ENCODE measurements at places on chromosomes 3 and 15.

DNA sequence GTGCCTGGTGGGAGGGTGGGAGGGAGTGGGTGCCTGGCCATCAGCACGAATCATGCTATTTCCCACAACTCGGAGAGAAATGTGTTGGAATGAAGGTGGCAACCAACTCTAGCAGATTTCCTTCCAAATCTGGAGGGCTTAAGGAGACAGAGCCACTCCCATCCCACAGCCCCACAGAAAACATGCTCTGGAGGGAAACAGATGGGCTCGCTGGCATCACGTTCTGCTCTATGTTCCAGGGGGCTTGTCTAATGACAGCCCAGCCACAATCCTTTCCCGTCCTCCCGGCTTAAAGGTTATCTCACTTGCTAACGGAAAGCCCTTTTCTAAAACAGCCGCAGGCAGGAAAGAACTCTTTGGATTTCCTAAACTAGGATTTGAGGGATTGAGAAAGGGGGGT, 65.3 kb downstream of the ADAMTS17 start:
- DNase-seq, result no peak

GRCh38 chr3:48532271-48532976, 24.2 kb downstream of the PFKFB4 start:
- DNase-seq, result no peak

DNA sequence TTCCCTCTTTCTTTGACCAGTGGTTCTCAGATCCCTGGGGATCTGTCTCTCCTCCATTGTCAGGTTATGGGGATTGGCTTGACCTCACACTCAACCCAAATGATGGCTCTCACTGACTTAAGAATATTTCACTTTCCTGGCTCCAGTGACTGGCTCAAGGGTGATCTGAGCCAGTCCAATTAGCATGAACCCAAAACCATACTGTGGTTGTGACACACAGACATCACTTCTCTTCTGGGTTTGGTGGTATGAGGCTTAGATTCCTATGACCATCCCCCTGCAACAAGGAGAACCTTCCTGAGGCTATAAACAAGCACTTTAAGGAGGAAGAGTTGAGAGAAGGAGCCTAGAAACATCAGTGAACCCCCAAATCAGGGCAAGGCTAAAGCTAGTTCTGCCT, 85.8 kb downstream of the KCNAB1 start:
- no peak for DNase-seq

DNA sequence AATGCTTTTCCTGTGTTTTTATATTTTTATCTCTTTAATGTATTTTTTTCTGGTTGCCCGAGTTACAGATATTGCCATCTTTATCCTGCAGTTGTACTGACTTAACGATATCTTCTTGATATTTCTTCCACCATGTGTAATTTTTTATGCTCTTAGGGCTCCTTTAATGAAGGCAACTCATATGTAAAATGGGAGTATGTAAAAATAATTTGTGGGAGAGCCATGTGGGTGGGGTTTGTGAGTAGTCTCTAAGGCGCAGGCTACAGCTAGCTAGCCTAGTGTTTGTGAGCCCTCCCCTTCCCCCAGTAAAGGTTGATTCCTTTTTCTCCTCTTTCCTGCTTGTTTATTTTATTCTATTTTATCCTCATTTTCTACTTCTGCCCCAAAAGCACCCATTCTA, 38.1 kb downstream of the UBE2E1 start:
- no peak for DNase-seq

- no peak for DNase-seq
Observed at GRCh38 chr15:42705336-42705735, 31.6 kb downstream of the CDAN1 start.

DNA sequence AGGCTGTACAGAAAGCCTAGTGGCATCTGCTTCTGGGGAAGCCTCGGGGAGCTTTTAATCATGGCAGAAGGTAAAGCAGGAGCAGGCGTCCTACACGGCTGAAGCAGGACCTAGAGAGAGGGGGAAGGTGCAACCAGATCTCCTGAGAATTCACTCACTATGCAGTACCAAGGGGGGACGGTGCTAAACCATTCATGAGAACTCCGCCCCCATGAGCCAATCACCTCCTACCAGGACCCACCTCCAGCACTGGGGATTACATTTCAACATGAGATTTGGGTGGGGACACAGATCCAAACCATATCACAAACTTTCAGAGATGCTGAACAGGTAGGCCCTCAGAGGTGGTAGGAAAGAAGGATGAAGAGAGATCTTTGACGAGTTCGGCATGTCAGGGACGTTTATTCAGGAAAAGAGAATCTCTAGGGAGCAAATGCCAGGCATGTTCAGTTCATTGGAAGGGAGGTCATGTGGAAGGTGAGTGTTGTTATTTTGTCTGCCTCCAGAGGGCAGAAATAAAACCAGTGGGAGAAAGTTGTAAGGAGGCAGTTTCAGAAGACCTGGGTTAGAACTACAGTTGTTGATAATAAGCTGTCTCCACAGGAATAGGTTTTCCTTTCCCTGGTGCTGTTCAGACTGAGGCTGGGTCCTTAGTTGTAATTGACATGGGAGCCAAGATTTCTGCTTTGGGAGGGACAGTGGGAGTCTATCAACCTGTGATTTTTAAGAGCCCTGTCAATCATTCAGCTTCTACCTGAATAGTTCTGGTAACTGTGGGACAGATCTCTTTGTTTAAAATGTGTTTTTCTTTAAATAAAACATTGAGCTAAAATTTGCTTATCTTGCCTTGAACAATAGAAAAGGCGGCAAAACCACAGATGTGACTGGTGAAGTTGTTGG, 4.3 kb upstream of the FNDC3B start:
- DNase-seq, result no peak

DNA sequence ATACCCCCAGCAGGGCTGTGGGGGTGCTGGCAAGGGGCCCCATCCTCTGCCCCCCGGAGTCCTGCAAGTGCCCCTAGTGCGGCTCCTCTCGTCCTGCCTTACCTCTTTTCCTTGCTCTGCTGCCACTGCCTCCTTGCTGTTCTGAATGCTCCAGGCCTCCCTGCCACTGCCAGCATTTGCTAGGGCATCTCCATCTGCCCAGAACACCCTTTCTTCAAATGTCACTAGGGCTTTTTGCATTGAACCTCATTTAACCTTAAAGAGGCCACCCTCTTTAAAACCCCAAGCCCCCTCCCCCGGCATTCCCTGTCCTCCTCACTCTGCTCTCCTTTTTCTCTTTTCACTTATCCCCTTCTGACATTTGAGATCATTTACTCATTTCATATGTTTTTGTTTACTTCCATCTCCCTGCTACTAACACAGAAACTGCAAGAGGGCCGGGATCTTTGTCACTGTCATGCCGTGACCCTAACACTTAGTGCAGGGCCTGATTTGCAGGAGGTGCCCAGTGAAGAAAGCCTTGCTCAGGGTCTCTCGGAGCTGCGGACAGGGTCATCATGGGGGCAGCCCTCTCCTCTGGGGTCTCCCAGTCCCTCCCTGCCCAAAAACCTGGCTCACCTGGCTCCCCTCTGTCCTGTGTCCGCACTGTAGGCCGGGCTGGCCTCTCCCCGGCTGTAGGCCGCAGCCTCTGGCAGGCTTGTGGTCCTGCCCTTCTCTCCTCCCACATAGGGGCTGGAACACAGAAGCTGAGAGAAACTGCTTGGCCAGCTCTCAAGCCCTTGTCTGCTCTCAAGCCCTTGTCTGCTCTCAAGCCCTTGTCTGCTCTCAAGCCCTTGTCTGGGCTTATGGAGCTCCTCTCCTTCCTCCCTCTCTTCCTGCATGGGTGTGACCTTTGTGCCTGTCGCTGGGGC, at the start of gene ACOX2:
TSS of gene ACOX2 (minus strand) at position 690 of the 911 bp plus-strand sequence. CDS start 2,084 bp downstream, outside the sequence.
- no peak for DNase-seq

- no peak for DNase-seq
Observed at GRCh38 chr15:100966997-100967396, 47.8 kb downstream of the LRRK1 start.

DNA sequence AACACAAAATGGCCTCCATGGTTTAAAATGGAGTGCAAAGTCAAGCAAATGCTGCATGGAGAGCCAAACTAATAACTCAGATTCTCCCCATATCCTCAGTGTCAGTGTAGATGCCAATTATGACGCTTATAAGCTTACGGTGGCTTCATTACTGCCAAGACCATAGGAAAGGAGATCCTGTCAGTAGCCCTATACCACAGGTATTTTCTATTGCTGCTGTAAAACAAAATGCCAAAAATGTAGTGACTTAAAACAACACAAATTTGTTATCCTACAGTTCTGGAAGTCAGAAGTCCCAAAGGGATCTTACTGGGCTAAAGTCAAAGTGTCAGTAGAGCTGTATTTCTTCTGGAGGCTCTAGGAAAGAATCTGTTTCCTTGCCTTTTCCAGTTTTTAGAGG, 149.8 kb upstream of the GBE1 start:
- DNase-seq, result no peak

Data from nephron progenitor cell (in vitro differentiated cells).